Suprapubic skin (tissue), 4 donors: ENCODE measurements at places on chromosomes 12 and 14.
A peak's percentile ranks its signal among the peaks of the same experiment; 100 is the strongest.

- no peak overlapping the region for H3K4me3 ChIP-seq
- DNase-seq = no peak
- peaks cover 59% of the 10 kb centered on the region for H3K27me3 ChIP-seq
- H3K27ac ChIP-seq = no peak overlapping the region
- H3K4me1 ChIP-seq = peaks cover 12% of the 10 kb centered on the region
Observed at GRCh38 chr14:104542871-104543830, 36.4 kb upstream of the C14orf180 start.

GRCh38 chr12:53747095-53747494, 4.7 kb downstream of the CISTR start:
- no peak overlapping the region for H3K4me3 ChIP-seq
- peaks cover 48% of the 10 kb centered on the region for H3K27me3 ChIP-seq
- no peak for DNase-seq
- no peak overlapping the region for H3K27ac ChIP-seq
- peaks cover 26% of the 10 kb centered on the region for H3K4me1 ChIP-seq

DNA sequence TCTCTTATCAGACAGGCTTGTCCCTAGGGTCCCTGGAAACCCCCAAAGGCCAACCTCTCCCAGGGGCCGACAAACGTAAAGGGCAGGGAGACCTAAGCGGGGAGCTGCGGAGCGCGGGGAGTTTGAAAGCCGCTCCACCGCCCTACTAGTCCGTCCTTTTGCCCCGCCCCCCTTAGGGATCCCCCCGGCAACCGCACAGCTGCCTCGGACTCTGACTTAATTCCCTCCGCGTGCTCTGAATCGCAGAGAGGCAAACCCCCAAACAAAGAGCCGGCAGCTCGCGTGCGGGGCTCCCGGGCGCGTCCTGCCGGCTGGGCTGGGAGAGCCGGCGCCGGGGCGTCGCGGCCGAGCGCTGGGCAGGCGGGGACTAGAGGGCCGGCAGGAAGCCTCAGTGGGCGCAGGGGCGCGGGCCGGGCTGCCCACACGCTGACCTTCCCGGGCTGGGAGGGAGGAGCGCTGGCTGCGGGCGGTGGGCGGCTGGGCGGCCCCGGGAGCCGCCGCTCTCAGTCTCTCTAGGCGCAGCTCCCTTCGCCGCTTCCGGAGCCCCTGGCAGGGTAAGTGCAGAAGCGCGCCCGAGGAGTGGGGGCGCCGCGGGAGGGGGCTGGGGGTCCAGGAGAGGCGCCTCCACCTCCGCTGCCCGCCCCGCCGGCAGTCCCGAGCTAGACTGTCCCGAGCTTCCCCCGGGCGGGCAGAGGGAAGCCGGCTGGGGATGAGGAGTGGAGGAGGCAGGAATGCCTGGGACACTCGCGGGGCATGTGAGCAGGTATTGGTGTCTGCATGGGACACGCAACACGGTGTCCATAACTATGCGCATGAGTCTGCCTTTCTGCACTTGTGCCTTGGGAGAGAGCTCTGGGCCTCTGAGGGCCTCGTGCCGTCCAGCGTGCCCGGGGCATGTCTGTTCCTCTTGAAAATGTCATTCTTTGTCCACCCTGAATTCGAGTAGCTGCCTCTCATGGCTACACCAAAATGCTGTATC, at the start of gene TSPAN11:
TSPAN11 (plus strand) TSS at position 506 of the 979 bp plus-strand sequence. CDS start 27,244 bp downstream, outside the sequence.
- H3K36me3 ChIP-seq = no peaks in the 10 kb centered on the region
- peak within 1 kb of the TSS; percentile 54 for H3K4me3 ChIP-seq
- no peak for DNase-seq

- no peaks in the 10 kb centered on the region for H3K36me3 ChIP-seq
- no peak for DNase-seq
- H3K4me3 ChIP-seq = no peak overlapping the region
- H3K27ac ChIP-seq = no peak overlapping the region
- no peaks in the 10 kb centered on the region for H3K27me3 ChIP-seq
Observed at GRCh38 chr14:84782902-84783301, 747.0 kb upstream of the FLRT2 start.

- H3K27ac ChIP-seq = no peak overlapping the region
- no peaks in the 10 kb centered on the region for H3K36me3 ChIP-seq
- no peaks in the 10 kb centered on the region for H3K4me1 ChIP-seq
Observed at GRCh38 chr12:113724794-113725556, 241.2 kb downstream of the RBM19 start.

- DNase-seq = no peak
- H3K27me3 ChIP-seq = peaks cover 49% of the 10 kb centered on the region
- H3K27ac ChIP-seq = no peak overlapping the region
- peaks cover 6% of the 10 kb centered on the region for H3K4me1 ChIP-seq
- no peaks in the 10 kb centered on the region for H3K36me3 ChIP-seq
- no peak overlapping the region for H3K4me3 ChIP-seq
Observed at GRCh38 chr12:3496957-3497356, 6.0 kb downstream of the PRMT8 start.

DNA sequence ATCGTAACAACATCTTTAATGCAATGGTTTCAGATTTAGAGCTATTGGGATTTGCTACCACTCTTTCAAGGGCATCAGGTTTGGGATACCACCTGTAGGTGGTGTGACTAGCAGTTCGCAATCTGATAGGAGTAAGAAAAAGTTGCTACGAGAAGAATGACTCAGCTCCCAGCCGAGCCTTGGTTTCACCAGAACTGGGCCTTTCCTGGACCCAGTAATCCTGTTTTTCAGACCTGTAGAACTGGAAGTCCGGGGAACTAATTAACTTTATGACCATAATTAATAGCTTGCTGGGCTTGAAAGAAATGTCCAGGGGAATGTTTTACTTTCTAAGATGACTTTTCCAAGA, 770 bp downstream of the ABHD4 start:
- H3K4me1 ChIP-seq = peaks cover 21% of the 10 kb centered on the region
- H3K27me3 ChIP-seq = no peaks in the 10 kb centered on the region
- peak overlapping the region; percentile 83 for H3K27ac ChIP-seq
- peaks cover 25% of the 10 kb centered on the region for H3K36me3 ChIP-seq
- DNase-seq = no peak
- peak overlapping the region; percentile 77 for H3K4me3 ChIP-seq

DNA sequence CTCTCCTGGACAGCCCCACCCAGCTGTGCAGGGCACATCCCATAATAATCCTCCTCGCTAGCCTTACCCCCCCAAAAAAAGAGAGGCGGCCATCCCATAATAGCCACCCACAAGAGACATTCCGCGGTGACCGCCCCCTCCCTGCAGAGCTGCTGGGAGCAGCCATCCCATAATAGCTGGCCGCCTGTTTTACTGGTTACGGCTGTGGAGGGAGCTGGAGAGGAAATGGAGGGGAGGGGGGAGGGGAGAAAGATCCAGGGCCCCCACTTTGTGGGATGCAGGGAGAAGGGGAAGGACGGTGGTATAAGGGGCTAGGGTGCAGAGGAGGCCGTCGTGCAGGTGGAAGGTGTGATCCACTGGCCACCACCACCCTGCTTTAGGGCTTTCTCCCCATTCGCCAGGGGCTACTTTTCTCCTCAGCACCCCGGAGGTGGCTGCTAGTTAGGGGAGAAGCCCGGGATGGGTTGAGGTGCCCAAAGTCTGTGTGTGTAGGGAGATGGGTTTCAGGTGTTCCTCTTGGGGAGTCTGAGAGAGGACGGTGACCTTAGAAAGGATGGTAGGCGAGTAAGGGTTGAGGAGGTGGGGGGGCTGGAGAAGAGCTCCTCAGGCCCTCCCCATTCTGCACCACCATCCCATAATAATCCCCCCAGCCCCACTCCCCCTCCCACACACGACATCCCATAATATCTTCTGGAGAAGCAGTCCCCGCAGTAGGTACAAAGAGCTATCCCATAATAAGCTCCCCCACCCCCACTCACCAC, 6.0 kb upstream of the CHD4 start:
- no peak for DNase-seq
- H3K4me1 ChIP-seq = peaks cover 46% of the 10 kb centered on the region
- H3K36me3 ChIP-seq = no peaks in the 10 kb centered on the region
- peak overlapping the region; percentile 92 for H3K27ac ChIP-seq
- peak overlapping the region; percentile 21 for H3K4me3 ChIP-seq
- no peaks in the 10 kb centered on the region for H3K27me3 ChIP-seq

DNA sequence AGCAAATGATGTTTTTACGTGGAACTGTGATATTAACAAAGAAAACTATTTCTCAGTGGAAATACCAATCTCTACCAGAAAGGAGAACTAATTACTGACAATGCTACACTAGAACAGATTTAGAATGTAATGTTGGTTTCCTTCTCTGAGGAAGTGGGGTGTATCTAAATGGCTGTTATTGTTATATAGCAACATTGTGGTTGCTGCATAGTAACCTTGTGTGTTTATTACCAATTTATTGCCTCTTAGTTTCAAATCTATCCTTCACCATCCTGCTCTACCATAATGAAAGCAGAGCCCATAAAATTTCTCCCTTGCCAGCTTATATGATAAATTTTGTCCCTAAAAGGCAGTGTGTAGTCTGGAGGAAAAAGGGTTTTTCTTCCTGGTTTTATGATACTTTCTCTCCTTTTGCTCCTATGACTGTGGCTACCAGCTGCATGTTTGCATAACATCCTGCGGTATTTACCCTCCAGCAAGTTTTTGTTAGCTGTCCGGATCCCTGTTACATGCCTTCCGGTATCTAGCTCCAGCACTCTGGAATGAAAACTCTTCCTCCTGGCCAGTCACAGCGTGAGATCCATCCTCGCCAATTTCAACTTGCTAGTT, 5.7 kb upstream of the KLRK1 start:
- H3K27ac ChIP-seq = peak overlapping the region; percentile 55
- no peaks in the 10 kb centered on the region for H3K36me3 ChIP-seq
- DNase-seq = no peak
- no peak overlapping the region for H3K4me3 ChIP-seq
- peaks cover 14% of the 10 kb centered on the region for H3K4me1 ChIP-seq
- no peaks in the 10 kb centered on the region for H3K27me3 ChIP-seq

- DNase-seq = no peak
- no peaks in the 10 kb centered on the region for H3K27me3 ChIP-seq
- no peak overlapping the region for H3K4me3 ChIP-seq
- H3K36me3 ChIP-seq = no peaks in the 10 kb centered on the region
- H3K4me1 ChIP-seq = peaks cover 4% of the 10 kb centered on the region
Observed at GRCh38 chr12:101082706-101083105, 127.3 kb downstream of the SLC5A8 start.

DNA sequence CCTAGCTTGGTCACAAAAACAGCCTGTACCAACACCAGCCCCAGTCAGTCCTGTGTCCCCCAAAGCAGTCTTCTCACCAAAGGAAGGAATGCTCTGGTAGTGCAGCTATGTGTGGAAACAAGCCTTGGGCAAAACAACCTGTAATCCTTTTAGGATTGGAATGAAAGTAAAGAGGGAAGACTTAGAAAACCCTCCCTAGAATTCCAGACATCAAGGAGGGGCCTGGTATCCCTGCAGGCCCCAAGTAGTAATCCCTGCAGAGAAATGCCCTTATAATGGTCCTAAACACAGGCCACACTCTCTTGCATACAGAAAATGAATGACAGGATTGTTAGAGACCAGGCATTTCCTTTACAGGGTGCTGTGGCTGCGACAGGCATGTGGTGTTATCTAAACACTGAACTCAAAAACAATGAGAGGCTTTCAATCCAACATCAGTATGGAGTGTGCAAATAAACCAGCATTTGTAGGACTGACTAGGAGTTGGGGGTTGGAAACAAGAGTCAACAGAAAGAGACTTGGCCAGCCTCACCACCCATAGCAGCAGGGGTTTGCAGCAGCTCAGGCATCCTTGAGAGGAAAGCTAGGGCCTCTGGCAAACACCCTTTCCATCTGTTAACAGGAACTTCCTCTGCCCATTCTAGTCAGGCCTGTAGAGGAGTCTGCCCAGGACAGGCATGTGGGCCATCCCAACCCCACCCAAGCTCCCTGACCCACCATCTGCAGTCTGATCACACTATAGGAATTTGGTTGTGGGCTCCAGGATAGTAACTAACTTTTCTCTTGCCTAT, 59.1 kb downstream of the DCAF5 start:
- H3K4me3 ChIP-seq = no peak overlapping the region
- H3K27ac ChIP-seq = peak overlapping the region; percentile 16
- peaks cover 13% of the 10 kb centered on the region for H3K4me1 ChIP-seq
- no peaks in the 10 kb centered on the region for H3K27me3 ChIP-seq
- peaks cover 26% of the 10 kb centered on the region for H3K36me3 ChIP-seq
- no peak for DNase-seq

- no peak overlapping the region for H3K27ac ChIP-seq
- peaks cover 9% of the 10 kb centered on the region for H3K4me1 ChIP-seq
- no peaks in the 10 kb centered on the region for H3K27me3 ChIP-seq
Observed at GRCh38 chr12:6626654-6627283, 9.0 kb downstream of the LPAR5 start.
